ENCODE measurements at places on chromosomes 12 and 14. TPM values are rescaled to one million over a fixed set of nuclear protein-coding genes. Genes with fewer than 3 reads are reported as not detected.
A peak's percentile ranks its signal among the peaks of the same experiment; 100 is the strongest.

DNA sequence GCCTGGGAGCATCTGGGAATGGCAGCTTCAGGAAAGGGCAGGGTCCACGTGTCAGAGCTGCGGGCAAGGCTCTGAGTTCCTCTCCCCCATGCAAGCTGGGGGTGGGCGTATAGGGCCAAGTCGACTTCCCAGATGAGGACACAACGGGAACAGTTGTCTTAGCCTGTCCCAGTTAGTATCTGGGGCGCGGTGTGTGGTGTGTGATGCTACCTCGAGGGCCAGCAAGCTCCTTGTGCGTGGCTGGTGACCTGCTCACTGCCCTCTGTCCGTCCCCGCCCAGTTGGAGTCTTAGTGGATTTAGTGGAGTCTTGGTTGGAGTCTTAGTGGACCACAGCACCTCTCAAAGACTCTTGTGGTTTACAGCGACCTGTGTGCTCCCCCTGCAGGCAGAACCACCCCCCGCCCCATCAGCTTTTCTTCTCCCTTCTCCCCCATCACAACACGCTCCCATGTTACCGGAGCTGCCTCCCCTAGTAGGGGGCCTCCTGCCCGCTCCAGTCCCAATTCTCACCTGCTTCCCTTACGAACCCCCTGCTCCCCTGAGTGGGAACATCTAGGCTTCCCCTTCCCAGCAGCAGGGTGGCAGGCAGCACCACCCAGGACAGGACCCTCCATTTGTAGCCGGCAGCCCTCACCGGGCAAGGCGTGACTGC is 8.7 kb downstream of the ASPG start:
- no peaks in the 10 kb centered on the region for H3K4me1 ChIP-seq
- no peak for DNase-seq
- no peak overlapping the region for H3K4me3 ChIP-seq
- no peak overlapping the region for H3K27ac ChIP-seq
- no peaks in the 10 kb centered on the region for H3K27me3 ChIP-seq

GRCh38 chr14:20482382-20482781 is 13.2 kb downstream of the PNP start:
- H3K4me3 ChIP-seq, result no peak overlapping the region
- no peak overlapping the region for H3K27ac ChIP-seq
- peaks cover 20% of the 10 kb centered on the region for H3K4me1 ChIP-seq

DNA sequence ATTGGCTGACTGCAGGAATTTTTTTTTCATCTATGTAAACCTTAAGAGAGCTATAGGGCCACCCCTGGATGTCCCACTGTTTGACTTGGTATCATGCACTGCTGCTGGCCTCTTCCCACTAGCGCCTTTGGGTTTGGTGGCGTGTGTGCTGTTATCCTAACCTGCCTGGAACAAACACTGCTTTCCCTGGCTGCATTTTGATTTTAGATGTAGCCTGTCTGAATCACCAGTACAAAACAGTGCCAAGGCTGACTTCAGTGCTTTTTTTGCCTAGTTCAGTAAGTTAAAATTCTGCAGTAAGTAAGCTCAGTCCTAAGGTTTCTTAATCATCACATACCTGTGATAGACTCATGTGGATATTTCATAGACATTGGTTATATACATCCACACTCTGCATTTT is 99.2 kb downstream of the EML1 start:
- DNase-seq, result no peak
- no peaks in the 10 kb centered on the region for H3K4me1 ChIP-seq
- no peak overlapping the region for H3K27ac ChIP-seq
- H3K36me3 ChIP-seq, result no peaks in the 10 kb centered on the region
- no peak overlapping the region for H3K4me3 ChIP-seq

GLS2 gene
- 1.4 TPM for total RNA-seq

DNA sequence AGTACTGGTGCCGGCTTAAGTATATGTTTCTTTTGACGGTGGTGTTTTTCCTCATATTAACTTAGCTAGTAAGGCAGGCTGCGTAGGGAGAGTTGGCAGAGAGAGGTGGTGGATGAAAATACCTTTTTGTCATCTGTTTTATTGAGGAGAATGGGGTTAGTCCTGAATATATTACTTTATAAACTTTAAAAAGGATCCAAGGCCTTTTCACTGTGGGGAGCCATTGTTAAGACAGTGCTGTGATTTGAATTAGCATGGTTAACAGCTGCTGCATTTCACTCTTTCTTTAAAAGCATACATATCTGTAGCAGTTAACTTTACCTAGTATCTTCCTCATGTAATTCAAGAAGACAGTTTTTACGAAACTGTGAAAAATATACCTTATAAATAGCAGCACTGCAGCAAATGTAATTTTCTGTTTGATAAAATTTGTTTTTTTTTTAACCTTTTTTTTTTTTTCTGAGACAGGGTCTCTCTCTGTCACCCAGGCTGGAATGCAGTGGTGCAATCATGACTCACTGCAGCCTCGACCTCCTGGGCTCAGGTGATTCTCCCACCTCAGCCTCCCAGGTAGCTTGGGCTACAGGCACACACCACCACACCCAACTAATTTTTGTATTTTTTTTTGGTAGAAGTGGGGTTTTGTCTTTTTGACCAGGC is 57.1 kb downstream of the AEBP2 start:
- DNase-seq, result no peak
- H3K4me1 ChIP-seq, result peaks cover 19% of the 10 kb centered on the region
- no peak overlapping the region for H3K4me3 ChIP-seq
- peaks cover 41% of the 10 kb centered on the region for H3K36me3 ChIP-seq
- H3K27me3 ChIP-seq, result no peaks in the 10 kb centered on the region

LBHD2 gene
- not detected for total RNA-seq

DNA sequence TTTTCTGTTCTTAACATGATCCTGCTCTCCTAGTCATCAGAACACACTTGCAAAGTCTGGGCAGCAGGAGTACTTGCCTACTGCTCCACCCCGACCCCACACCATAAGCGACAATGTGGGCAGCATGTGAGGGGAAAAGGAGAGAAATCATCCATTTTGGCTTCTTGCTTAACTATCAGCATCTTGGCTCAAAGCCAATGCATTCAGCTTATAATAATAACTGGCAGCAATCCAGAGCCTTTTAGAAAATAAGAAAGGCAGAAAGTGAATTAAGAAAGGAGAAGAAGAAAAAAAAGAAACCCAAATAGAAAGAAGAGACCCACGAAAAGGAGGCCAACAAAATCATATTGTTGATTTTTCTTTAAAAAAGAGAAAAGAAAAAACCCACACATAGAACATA is 930.8 kb downstream of the BCL11B start:
- no peaks in the 10 kb centered on the region for H3K27me3 ChIP-seq
- no peak overlapping the region for H3K4me3 ChIP-seq
- H3K36me3 ChIP-seq, result no peaks in the 10 kb centered on the region
- no peak for DNase-seq

DNA sequence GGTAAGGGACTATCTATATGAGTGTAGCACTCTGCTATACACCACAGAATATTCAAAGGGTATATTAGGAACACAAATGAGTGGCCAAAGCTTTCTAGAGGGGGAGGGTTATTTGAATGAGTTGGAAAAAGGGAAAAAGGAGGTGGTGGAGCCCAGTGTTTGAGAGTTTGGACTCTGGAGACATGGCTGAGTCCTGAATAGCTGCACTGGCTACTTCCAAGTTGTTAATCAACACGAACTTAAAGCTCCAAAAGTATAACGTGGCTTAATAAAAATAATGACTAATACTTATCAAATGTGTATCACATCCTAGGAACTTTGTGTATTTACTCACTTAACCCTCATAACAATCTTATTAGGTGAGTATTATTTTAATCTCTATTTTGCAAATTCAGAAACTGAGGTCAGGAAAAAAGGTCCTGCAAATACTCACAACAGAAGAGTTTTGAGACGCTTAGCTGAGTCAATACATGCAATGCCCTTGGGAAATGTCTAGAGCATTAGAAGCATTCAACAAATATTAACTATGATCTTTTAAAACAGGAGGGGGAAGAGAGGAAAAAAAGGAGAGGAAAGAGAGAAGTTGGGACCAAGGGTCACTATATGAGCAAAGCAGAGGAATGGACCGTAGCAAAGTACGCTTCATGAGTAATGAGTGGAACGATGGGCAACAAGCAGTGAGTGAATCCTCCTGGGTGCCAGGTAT is 189.5 kb upstream of the HMGA2 start:
- no peak overlapping the region for H3K4me3 ChIP-seq
- H3K4me1 ChIP-seq, result no peaks in the 10 kb centered on the region
- H3K27me3 ChIP-seq, result no peaks in the 10 kb centered on the region

GRCh38 chr12:44889162-44889561 is 13.0 kb upstream of the NELL2 start:
- H3K4me3 ChIP-seq, result no peak overlapping the region
- no peaks in the 10 kb centered on the region for H3K36me3 ChIP-seq
- no peak for DNase-seq
- H3K27me3 ChIP-seq, result no peaks in the 10 kb centered on the region

DNA sequence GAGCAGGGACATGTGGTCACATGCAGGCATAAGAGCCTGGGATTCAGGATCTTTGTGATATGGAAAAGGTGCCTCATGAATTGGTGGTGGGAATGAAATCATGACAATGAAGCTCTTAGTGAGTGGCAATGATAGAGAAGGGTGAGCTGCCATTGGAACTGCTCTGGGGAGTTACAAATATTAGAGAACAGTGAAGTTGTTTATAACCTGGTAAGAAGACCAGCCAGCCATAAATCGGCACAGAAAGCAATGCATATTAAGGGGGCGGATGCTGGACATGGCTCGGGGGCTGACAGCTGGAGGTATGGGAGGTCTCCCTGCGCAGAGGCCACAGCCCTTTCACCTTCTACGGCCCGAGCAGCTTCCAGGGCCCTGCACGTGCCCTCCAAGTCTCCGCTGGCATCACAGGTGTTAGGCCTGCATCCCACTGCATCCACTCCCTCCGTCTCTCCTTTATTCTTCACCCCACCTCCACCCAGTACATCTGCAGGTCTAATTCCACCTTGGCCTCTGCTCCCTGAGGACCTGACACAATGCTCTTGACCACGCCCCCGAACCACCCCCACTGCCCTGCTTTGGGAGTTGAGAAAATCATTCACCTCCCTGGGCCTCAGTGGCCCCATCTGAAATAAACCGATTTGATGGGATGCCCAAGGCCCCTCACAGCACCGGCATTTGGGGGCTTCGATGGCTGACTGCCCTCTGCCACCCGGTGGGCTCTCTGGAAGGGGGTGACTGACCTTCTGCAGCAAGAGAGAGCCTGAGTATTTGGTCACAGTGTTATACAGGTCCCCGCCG is 4.1 kb downstream of the CACNA2D4 start:
- peak; percentile 30 for DNase-seq
- no peak overlapping the region for H3K4me3 ChIP-seq
- no peaks in the 10 kb centered on the region for H3K36me3 ChIP-seq
- H3K27ac ChIP-seq, result no peak overlapping the region
- H3K4me1 ChIP-seq, result peaks cover 17% of the 10 kb centered on the region
- H3K27me3 ChIP-seq, result peaks cover 2% of the 10 kb centered on the region

DNA sequence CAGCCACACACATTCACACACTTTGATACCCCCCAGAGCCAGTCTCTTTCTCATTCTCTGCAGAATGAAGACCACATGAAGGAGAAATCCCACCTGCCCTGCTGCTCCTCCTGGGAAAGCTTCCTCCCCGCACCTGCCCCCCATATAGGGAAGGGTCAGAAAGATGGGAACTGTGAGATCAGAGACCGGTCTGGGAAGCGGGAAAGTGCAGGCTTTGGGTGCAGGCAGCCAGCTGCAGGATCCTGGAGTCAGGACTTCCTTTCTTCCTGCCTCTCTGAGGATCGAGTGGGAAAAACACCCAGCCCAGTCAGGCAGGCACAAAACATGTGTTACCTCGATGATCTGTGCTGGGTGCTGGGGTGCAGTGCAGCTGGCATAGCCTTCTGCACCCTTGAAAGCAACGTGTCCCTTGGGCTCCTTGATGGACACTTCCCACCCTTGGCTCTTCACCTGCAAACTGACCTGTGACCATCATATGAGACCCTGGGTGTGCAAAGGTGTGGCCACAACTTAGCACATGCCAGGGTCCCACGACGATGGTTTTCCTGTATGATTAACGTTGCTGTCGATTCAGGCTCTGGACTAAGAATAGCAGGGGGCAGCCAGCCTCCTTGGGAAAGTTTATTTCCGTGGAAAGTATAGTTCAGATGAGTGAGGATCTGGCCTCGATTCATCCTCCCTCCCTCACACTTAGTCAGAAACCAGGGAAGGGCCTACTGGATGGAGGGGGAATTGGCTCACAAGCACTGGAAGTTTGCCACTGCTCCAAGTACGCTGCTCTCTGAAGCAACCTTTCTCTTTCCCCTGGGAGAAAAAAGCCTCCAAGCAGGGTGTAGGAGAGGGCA is 105.4 kb upstream of the MED13L start:
- H3K27me3 ChIP-seq, result peaks cover 15% of the 10 kb centered on the region
- no peak overlapping the region for H3K27ac ChIP-seq
- DNase-seq, result no peak

DNA sequence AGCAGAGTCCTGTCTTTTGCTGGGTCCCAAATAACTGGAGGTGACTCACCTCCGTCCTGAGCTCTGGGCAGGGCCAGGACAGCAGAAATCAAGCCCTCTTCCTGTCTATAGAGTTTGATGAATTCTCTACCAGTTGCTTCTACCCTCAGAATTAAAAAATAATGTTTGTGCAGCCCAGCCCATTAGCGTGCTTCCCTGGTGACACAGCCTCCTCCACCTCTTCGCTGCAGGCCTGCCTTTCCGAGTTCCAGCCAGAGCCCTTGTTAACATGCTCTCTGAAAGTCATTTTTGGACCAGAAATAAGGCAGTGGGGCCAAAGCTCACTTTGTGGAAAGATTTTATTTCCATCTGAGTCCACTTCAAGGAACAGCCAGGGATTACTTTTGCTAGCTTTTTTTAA is 94.0 kb downstream of the TBX5 start:
- H3K36me3 ChIP-seq, result no peaks in the 10 kb centered on the region
- H3K27ac ChIP-seq, result no peak overlapping the region
- H3K4me3 ChIP-seq, result no peak overlapping the region
- H3K4me1 ChIP-seq, result no peaks in the 10 kb centered on the region

DNA sequence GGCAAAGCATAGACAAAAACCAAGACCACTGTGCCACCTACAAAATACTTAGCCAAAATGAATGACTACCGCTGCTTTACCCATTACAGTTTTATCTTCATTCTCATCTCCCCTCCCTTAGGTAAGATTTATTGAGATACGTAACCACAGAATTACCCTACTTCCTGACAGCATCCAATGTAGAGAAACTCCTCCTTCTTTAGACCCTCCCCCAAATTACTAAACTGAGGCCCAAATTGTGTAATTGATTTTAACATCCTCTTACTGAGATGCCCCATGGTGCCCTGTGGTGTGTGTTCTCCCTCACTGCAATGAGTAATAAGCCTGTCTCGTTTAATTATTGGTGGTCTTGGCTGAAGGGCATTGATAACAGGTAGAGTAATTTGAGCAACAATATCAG is 19.1 kb downstream of the VRK1 start:
- no peak overlapping the region for H3K27ac ChIP-seq
- peaks cover 35% of the 10 kb centered on the region for H3K4me1 ChIP-seq
- H3K36me3 ChIP-seq, result peaks cover 26% of the 10 kb centered on the region
- no peak for DNase-seq

GRCh38 chr14:28381656-28382055 is 384.9 kb upstream of the FOXG1 start:
- H3K27me3 ChIP-seq, result no peaks in the 10 kb centered on the region
- no peak overlapping the region for H3K4me3 ChIP-seq
- no peak for DNase-seq
- no peak overlapping the region for H3K27ac ChIP-seq

GRCh38 chr14:103662591-103662990 is 33.6 kb downstream of the KLC1 start:
- no peaks in the 10 kb centered on the region for H3K4me1 ChIP-seq
- DNase-seq, result no peak
- no peak overlapping the region for H3K4me3 ChIP-seq
- H3K27me3 ChIP-seq, result no peaks in the 10 kb centered on the region
- no peak overlapping the region for H3K27ac ChIP-seq
- H3K36me3 ChIP-seq, result peaks cover 33% of the 10 kb centered on the region

MOAP1 gene
- total RNA-seq, result 18.2 TPM
